ENCODE measurements at places on chromosomes 11 and 22.

GRCh38 chr11:2382936-2383851 lies 6.1 kb downstream of the CD81 start:
- no peak for DNase-seq

GRCh38 chr22:30245985-30246813 lies at the start of gene LIF:
Gene LIF (minus strand): TSS chr22:30246759. CDS start chr22:30246695, 64 bp downstream.
- DNase-seq: peak; percentile 48

GRCh38 chr11:106552694-106553203 lies 465.5 kb downstream of the GUCY1A2 start:
- no peak for DNase-seq

- no peak for DNase-seq
Observed at GRCh38 chr11:36566407-36567053, 1.3 kb upstream of the RAG1 start.

DNA sequence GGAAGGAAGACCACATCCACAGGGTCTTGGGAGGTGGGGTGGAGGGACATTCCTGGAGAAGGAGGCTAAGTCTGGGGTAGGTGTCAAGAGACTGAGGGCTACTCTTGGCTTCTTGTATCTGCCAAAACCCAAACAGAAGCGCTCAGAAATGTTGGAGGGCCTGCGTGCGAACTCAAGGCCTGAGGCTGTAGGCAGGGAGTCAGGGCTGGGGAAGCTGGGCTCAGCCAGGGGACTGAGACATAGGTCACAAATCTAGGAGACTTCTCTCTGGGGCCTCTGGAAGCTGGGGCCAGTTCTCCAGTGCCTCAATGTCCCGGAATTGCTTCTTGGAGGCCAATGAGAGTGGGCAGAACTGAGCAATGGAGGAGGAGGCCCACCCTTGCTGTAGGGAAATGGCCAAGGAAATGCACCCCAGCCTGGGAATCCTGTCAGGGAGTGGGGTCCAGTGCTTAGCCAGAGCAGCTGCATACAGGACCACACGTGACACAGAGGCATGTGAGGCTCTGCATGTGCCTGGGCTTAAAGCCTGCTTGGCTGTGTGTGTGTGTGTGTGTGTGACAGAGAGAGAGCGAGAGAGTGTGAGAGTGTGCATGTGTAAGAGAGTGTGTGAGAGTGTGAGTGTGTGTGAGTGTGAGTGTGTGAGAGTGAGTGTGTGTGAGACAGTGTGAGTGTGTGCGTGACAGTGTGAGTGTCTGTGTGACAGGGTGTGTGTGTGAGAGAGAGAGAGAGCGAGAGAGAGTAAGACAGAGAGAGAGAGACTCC lies 141.3 kb downstream of the ST3GAL4 start:
- no peak for DNase-seq

DNA sequence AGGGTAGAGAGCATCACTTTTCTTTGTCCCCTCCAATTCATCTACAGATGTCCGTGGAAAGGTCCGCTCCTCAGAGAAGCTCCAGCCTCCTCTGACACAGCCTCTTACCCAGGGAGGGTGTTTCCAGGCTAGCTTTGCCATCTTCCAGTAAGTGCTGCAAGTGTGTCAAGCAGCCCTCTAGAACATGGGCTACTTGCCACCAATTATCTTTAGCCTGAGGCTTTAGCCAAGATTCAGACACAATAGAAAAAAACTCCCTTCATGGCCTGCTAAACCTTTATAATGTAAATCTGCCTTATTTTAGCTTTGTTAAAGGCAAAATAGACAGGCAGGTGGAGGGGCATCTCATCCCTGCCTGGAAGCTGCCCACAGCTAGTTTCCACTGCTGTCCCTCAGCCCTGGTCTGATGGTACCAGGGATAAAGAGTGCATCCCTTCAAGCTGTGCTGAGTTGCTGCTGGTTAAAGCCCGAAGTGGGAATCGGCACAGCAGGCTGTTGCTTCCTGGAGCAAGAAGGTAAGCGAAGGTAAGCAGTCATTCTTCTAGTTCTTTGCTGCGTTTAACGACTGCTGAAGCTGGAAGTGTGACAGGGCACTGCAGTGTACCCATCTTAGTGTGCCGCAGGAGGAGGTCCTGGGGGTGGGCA lies 190.1 kb upstream of the E2F8 start:
- DNase-seq: no peak

GRCh38 chr11:111059726-111060125 lies 185.8 kb upstream of the POU2AF2 start:
- no peak for DNase-seq

Measured in stimulated activated CD4-positive, alpha-beta T cell treated with anti-CD3 and anti-CD28 coated beads, Interleukin-2, amount 100 ng/mL, for 48 hours (primary cell).